CD4-positive, alpha-beta memory T cell (primary cell): ENCODE measurements at places on chromosomes 4 and X. TPM values are rescaled to one million over a fixed set of nuclear protein-coding genes. Genes with fewer than 3 reads are reported as not detected.

BEX5 gene
- 7.4 TPM for total RNA-seq

MAGEE1 gene
- total RNA-seq: 10.5 TPM

BTC gene
- not detected for total RNA-seq

PLK4 gene
- total RNA-seq: 2.6 TPM

TLR10 gene
- 0.28 TPM for total RNA-seq

DNA sequence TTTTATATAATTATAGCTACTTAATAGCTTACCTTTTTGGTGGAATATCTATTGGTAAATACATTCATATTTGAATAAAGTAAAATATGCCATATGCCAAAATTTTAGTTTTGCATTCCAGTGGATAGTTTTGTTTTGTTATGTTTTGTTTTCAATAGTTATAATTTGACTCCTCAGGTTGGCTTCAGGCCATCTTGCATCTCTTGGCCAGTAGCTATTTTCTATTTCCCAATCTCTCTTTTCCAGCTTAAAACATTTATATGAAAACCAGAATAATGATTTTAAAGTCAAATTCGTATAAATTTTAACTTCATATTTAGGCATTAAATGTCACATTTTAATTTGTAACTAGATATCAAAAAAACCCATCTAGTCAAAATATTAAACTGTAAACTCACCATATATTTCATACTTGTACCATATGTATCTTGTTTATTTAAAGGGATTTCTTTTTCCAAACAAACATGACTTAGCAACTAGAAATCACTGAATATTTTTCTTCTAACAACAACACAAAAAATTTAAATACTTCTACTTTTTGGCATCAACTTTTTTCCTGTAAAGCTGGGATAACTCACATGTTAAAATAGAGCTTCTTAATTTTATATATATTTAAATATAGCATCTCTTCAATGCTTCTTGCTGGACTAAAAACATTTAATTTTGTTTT lies 1209.6 kb downstream of the PCDH7 start:
- no peak for DNase-seq

HOPX gene
- total RNA-seq: 16.9 TPM

DNA sequence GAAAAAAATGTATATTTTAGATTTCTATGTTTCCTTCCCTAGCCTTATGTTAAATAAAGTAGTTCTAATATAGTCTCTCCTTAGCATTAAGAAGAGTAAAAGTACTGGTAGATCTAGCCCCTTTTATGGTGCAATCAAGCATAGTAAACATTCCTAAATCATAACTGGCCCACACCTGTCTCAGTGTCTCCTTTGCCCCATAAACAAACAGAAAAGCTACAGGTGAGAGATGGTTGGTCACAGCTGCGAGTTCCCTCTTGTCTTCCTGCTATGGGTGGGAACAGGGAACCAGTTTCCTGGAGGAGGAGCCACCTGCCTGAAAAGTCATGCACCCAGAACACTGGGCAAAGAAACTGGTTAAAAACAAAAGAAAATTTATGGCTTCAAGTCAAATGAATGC lies 16.6 kb downstream of the SOWAHB start:
- DNase-seq: no peak

AADAT gene
- total RNA-seq: not detected

DNA sequence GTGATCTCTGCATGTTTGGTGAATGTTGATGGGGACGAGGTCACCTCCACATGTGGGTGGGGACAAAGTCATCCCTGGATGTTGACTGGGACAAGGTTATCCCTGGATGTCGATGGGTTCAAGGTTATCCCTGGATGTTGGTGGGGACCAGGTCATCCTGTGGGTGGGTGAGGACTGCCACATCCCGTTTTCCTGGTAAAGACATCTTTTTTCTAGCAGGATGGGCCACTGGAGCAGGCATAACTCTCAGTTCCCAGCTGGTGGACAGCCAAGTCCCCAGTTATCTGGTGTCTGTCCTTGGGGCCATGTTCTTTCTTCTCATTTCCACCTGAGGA lies 28.3 kb upstream of the PLCXD1 start:
- no peak for DNase-seq

- no peak for DNase-seq
These were observed 737 bp downstream of the NELFA start for GRCh38 chr4:2007804-2008670.

- no peak for DNase-seq
These were observed 139.7 kb upstream of the SPRY1 start for GRCh38 chr4:123256901-123257300.

GRCh38 chr4:6110681-6111353 lies 89.5 kb downstream of the JAKMIP1 start:
- DNase-seq: no peak

ETDB gene
- total RNA-seq: not detected

GRCh38 chr4:76278583-76278982 lies 27.1 kb downstream of the FAM47E start:
- DNase-seq: no peak

DNA sequence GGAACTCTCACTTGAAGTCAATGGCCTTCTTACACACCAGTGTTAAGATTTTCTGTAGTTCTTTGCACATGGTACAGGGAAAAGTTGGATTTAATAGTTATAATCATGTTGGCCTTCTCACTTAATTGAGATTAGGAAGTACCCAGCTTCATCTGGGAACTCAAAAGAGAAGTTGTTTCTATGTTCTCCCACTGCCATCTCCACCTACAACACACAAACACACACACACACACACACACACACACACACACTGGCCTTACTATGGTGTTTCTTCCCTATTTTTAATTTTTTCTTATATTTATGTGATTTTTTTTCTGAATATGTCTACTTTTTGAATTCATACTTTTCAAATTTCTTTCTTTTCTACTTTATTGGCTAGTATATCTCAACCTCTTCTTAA lies 10.0 kb upstream of the CHIC2 start:
- DNase-seq: no peak

DNA sequence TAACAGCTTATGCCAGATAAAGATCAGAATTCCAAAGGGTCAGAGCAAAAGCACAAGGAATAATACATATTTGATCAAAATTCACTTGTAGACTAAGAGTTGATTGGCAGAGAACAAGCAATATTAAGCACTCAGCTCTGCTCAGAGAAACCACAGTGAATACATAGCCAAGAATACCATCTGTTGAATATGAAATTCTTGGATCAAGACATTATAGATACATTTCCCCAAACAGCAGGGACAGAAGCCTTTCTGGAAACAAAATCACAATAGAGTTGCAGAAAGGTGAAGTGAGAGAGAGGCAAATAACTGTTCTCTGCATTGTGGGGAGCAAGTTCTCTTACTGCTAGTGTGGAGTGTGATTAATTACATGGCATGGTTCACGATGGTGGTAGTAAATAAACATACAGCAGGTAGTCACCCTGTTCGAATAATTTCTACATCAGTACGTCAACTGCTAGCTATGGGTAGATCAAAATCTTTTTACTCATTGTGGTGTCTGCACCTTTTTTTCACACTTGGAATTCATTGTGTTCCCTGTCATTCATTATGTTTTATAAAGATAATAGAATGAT lies 366.7 kb downstream of the PCDH7 start:
- no peak for DNase-seq

BTK gene
- 1.9 TPM for total RNA-seq

DNA sequence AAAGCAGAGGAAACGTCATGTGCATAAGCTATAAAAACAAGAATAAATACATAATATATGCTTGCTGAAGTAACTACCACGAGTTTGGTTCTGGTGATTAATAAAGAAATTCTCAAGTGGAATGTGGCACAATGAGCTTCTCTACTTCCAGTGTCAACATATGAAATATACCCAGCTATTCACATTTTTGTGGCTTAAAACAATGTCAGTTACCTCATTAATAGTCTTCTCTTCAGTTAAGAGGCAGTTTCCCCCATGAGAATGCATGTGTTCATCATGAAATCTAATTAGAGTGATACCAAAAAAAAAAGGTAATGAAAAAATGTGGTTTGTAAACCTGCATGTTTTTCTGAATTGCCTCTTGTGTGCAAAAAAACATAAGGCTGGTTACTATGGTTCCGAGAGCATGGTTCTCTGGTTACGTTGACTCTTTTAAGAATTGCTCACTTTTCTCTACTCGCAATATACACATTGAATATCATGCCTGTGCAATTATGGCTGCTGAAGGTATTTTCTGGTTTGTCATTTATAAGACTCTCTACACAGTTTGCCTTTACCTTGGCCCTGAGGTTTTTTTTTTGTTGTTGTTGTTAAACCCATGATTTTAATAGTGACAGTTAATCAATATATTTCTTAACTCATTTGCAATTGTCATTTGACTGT lies 108.2 kb downstream of the PCDH7 start:
- DNase-seq: no peak

DKK2 gene
- not detected for total RNA-seq

ADGRG2 gene
- total RNA-seq: not detected

DNA sequence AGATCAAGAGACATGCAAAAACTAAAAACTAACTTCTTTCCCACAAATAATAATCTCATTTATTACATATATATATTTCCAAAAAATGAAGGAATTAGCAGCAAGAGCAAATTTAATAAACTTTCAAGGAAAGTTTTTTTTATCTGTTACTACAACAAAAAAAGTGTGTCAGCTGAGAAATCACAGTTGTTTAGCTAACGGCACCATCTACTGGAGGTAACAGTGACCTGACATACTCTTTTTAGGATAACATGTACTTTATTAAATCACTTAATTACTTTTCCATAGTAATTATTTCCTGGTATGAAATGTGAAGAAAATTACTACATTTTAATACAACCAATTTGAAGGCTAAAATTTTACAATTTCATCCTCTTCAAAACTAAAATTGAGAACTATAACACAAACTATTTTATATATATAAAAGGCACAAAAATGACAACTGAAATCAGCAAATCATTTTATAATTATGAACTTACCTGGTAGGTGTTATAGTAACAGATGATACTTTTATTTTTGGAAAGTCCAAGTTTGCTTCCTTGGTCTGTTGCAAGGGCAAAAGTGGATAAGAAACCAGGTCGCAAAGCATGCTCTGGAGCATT lies 9.1 kb downstream of the LAMTOR3 start:
- DNase-seq: peak; percentile 47

DNA sequence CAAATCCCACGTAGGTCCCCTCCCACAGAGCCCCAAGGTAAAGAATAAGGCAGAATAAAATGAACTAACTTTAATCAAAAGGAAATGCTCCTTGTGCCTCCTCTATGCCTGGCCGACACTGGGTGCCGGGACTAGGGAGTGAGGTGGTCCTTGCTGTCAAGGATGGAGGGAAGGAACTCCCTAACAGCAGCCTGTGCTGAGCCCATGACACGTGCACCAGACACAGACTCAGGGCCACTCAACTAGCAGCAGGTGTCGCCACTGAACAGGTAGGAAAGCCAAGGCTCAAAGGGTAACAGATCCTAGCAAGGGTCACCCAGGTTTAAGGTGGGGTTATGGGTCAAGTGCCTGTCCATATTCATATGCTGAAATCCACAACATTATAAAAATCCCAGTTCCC lies 29.2 kb downstream of the MSX1 start:
- DNase-seq: no peak

GYG2 gene
- not detected for total RNA-seq

DAPP1 gene
- total RNA-seq: 21.3 TPM
